ENCODE measurements at places on chromosomes 4 and X. TPM values are rescaled to one million over a fixed set of nuclear protein-coding genes. Genes with fewer than 3 reads are reported as not detected.
A peak's percentile ranks its signal among the peaks of the same experiment; 100 is the strongest.

NCAPG gene
- 0.26 TPM for total RNA-seq

DNA sequence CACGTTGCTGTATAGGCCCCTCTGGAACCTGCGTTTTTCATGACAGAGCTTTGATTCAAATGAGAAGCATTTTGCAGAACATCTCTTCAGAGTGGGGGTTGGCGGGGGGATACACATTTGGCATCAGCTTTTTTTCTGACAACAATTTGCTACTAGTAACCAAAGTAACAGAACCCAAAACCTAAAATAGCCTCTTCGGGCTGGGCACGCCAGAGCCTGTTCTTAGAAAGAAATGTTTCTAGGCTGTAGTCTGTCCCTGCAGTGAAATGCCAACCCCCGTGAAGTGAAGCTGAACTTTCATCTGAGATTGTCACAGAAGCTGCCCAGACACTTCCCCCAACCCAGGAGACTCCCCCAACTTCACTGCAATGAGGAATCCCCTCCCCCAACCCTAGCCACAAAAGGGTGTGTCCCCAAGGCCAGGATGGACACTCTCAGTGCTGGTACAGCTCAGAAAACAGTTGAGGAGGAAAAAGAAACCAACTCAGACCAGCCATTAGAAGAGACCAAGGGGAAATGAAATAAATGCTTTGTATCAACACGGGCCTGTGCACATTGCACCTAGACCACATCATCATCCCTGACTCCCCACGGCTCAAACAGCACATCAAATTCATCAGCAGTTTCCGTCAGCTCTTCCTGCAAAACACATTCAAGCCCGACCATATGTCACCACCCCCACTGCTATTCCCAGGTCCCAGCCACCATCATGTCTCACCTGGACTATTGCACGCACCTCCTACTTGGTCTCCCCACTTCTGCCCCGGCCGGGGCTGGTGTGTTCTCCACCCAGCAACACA lies 8.4 kb upstream of the MAN2B2 start:
- H3K4me1 ChIP-seq, result peaks cover 14% of the 10 kb centered on the region
- no peak for DNase-seq
- no peaks in the 10 kb centered on the region for H3K36me3 ChIP-seq
- no peak overlapping the region for H3K4me3 ChIP-seq
- H3K27ac ChIP-seq, result no peak overlapping the region

GYG2 gene
- 6.0 TPM for total RNA-seq

- no peaks in the 10 kb centered on the region for H3K27me3 ChIP-seq
- no peaks in the 10 kb centered on the region for H3K4me1 ChIP-seq
- no peak for DNase-seq
- H3K36me3 ChIP-seq, result no peaks in the 10 kb centered on the region
Measured at GRCh38 chr4:8303485-8304281, 34.1 kb downstream of the HTRA3 start.

GRCh38 chr4:84582988-84583875 lies at the start of gene CDS1:
TSS of gene CDS1 (plus strand) at chr4:84583127. CDS start at chr4:84583402, 275 bp downstream.
- H3K27ac ChIP-seq, result peak within 1 kb of the TSS; percentile 94
- peak; percentile 70 for DNase-seq
- H3K4me1 ChIP-seq, result peaks cover 27% of the 10 kb centered on the region
- H3K4me3 ChIP-seq, result peak within 1 kb of the TSS; percentile 71

SLC34A2 gene
- total RNA-seq, result 7.3 TPM

DNA sequence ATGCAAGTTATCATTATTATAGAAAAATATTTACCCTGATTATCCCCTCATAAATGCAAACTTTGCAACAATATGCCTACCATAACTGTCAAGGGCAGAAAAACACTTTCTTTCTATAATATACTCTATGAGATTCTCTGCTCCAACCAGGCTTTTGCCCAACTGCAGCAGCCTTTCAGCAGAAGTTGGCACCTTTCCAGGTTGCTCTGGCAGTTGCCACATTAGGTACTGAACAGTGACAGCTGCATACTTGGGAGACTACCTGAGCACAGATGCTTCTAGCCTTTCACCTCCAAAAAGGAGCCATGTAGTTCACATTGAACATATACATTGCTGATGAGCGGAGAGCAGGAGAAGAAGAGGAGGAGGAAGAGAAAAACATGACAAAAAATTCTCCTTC lies 69.5 kb upstream of the BRWD3 start:
- H3K36me3 ChIP-seq, result no peaks in the 10 kb centered on the region
- no peak overlapping the region for H3K27ac ChIP-seq
- no peak overlapping the region for H3K4me3 ChIP-seq
- peak; percentile 65 for DNase-seq
- H3K4me1 ChIP-seq, result no peaks in the 10 kb centered on the region

DNA sequence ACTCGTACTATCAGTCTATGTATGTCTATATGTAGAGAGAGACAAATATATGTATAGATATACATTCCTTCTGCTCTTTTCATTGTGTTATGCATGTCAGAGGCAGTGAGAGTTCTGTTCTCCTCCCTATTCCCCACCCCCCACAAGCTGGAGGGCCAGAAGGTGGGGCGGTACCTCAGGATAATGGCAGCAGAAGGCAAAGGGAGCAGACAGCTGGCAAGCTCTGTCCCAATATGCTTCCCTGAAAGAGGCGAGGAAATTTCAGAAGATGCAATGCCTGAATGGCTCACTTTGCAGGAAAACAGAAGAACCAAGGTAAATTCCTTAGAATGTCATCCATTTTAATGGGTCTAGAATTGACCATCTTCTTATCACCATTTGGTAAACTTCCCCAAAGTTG lies 114.4 kb downstream of the NAA11 start:
- no peak overlapping the region for H3K27ac ChIP-seq
- no peak for DNase-seq
- H3K4me3 ChIP-seq, result no peak overlapping the region
- no peaks in the 10 kb centered on the region for H3K36me3 ChIP-seq
- H3K27me3 ChIP-seq, result no peaks in the 10 kb centered on the region
- H3K4me1 ChIP-seq, result no peaks in the 10 kb centered on the region

TMA16 gene
- total RNA-seq, result 19.2 TPM

- no peaks in the 10 kb centered on the region for H3K36me3 ChIP-seq
- H3K27me3 ChIP-seq, result no peaks in the 10 kb centered on the region
- peaks cover 10% of the 10 kb centered on the region for H3K4me1 ChIP-seq
- peak overlapping the region; percentile 12 for H3K27ac ChIP-seq
- peak; percentile 34 for DNase-seq
Measured at GRCh38 chr4:6658597-6659075, 18.2 kb downstream of the MRFAP1 start.

Measured in body of pancreas (tissue), 4 donors.